ENCODE measurements at places on chromosomes 1 and 21.

DNA sequence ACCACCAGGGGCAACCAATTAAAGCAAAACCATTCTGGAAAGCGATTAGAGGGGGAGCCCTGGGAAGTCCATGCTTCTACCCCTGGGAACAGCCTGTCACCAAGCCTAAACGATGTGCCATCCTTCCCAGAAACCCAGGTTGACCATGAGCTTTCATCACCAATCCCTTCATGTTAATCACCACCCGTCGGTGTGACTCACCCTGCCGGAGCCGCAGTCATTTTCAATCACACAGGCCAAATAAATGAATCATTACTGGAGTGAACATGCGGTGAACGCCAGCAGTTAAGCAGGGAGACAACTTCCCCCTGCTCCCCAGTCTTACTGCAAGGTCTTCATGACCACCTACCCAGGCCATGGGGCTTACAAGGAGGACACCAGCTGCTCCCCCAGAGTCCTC is 308.8 kb downstream of the AJAP1 start:
- no peak for DNase-seq

DNA sequence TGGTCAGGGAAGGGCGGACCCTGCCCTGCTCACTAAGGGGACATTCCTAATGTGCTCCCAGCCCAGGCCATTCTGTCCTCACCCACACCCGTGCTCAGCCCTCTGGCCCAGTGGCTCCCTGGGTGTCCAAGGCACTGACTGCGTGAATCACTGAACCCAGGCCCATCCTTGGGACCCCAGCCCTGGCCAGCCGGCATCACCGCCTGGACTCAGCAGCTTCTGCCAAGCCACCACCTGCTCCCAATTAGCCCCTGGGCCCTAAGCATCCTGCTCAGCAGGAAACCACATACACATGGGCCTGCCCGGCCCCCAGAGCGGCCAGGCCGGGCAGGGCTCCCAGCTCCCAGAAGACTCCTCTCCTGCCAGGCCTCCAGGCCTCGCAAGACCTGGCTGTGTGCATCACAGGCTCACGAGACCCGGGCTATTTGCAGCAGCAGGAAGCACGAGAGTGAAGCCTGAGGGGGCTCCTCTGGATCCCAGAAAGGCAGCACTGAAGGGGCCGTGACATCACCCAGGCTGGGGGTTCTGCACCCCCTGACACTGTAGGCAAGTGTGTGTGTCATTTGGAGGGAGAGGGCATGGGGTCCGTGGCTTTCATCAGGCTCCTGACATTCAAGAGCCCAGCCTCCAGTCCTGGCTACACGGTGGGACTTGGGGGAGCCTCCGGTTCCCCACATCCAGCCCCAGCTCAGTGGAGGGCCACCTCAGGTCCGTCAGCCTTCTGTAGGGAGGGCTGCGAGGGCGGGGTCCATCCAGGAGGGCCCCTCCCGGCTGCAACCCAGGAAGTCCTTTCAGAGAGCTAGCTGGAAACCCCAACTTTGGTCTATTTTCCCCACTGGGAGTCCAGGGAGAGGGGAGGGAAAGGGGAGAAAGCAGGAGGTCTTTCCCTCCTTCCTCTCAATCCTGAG is 1.6 kb downstream of the MFAP2 start:
- no peak for DNase-seq

GRCh38 chr1:114126261-114127095 is 27.2 kb downstream of the SYT6 start:
- no peak for DNase-seq

DNA sequence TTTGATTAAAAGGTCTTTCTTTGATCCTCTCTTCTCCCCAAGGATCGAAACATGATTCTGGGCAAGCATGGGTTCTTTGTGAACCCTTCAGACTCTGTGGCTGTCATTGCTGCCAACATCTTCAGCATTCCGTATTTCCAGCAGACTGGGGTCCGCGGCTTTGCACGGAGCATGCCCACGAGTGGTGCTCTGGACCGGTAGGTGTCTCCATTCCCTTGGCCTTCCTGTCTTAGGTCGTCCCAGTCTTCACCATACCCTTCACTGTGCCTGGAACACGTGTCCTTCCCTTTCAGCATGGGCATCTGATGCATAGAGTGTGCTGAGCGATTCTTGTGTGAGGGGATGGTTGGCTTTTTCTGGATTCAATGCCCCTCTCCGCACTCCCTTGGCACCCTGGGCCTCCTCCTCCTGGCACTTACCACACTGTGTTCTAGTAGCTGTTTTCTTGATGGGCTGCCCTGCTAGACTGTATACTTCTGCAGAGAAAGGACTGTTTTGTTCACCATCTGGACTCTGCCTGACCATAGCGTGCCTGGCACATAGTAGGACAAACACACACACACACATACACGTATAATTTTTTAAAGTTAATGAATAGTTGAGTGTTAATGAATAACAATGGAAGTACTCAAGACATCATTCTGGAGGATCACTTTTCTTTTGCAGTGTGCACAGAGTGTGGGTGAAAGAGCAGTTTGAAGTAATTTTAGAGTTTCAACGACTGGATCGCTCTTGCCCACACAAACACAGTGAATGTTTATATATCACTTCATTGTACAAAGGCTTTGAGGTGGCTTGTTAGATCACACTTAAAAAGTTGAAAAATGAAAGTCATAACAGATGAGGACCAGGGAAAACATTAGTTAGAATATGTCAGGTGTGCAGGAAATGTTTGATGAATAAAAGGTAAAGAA is 43.2 kb downstream of the PGM1 start:
- no peak for DNase-seq

DNA sequence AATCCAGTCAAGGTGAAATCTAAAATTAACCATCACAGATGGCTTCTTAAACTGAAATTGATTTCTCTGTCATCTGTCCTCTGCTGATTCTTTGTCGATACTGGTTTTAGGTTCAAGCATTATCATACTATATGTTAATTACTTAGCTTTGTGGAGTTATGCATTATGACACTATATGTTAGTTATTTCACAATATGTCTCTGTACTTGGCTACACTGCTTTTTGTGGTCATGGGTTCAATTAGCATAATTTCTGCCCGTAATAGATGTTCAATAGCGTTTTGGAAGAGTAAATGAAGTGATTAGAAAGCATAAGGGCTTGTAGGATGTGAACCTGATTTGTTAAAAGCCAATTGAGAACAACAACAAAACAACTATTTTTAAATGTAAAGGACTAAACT is 28.2 kb downstream of the IFI44 start:
- no peak for DNase-seq

DNA sequence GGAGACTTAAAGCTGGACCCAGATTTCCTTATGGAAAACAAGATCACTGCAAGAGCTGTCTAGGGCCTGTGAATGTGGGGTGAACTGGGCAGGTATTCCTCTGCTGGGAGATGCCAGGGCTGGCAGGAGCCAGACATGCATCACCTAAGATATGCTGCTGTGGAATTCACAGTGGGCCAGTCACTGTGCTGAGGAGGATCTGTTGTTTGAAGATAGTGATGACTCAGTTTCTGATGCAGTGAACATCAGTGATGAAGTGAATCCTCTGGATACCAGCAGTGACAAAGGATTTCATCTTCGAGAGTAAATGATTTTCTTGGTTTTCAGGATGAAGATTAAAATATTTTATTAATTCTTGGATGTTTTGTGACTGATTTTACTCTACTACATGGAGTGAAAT is 29.9 kb upstream of the CAMSAP2 start:
- DNase-seq = no peak

DNA sequence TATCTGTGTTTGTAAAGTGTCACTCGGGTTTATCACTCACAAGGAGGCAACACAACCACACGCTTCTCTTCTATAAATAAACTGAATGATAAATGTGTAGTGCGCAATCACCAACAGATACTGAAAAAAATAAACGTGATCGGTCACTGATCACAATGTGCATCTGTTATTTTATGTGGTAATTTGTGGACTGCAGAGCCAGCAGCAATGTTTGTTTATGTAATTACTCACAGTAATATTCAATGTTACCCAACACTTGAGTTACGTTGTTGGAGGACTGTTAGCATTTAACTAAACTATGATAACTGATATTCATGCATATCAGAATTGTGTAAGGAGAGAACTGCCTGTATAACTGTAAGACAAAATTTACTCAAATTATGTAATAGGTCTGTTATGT is 129.6 kb downstream of the USH2A start:
- no peak for DNase-seq

Data from activated CD4-positive, alpha-beta T cell treated with anti-CD3 and anti-CD28 coated beads, Interleukin-2, amount 10 ng/mL, durations not matched to agents 7 days and 5 days (primary cell).